Thymus (tissue), 14 donors: ENCODE measurements at places on chromosomes 2 and 18.

DNA sequence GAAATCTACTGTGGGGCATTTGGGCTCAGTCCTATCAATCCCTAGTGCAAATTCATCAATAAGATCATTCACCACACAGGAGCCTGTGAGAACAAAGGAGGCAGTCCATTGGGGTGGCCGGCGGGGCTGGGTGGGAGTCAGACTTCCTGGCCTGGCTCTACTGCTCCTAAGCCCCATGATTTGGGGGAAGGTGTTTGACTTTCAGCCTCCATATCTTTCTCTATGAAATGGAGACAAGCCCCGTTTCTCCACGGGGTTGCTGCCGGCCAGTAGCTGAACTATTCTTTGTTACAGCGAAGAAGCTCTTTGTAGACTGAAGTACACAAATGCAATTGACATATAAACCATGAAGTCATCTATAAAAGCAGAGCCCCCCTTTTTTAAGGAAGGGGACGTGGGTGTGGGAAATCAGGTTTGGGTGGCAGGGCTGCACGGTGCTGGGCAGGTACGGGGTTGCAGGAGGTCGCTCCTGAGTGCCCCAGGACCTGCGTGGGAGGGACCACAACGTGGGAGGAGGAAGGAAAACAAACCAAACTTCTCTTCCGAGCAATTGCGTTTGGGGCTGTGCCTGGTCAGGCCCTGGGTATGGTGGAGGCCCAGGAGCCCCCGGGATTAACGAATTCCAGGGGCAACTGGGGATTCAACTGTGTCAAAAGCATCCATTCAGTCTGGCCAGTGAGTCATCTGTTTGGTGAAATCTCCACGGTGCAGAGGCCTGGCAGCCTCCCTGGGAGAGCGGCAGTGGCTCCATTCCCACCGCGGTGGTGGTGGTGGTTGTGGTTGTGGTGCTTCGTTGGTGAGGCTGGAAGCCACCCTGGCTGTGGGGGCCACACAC lies 18.2 kb downstream of the FBLN7 start:
- DNase-seq: no peak

DNA sequence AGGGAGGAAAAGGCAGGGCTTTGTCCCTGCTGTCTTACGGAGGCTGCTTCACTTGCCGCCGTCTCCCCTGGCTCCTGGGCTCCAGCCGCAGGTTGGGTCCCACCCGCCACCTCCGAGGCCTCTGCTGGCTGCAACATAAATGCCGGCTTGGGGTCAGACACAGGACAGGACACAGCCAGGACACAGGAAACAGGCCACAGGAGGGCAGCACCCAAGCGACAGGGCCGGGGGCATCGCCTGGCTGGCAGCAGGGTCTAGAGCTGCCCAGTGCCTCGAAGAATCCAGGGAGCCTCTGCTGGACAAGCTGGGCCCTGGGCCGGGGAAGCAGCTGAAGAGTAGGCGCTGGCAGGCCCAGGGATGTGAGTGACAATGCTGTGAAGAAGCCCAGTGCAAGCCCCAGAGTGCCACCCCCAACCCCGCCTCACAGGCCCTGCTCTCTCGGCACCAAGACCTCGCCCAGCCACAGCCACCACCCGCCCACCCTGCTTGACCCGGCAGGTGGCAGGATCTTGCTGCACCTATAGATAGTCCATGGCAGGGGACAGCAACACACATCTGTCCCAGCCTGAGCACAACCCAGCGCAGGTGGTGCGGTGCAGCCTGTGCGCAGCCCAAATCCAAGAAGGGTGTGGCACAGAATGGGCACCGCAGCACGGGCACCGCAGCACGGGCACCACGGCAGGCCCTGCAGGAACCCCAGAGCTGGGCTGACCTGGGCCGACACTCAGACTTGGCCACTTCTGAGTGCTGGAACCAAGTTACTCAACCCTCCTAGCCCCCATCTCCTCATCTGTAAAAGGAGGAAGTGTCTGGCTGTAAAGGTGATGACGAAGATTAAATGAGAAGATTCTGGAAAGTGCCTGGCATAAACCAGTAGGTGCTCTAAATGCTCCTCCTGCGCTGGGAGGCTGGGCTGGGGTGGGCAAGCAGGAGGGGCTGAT lies 55.6 kb downstream of the BIN1 start:
- DNase-seq: no peak

DNA sequence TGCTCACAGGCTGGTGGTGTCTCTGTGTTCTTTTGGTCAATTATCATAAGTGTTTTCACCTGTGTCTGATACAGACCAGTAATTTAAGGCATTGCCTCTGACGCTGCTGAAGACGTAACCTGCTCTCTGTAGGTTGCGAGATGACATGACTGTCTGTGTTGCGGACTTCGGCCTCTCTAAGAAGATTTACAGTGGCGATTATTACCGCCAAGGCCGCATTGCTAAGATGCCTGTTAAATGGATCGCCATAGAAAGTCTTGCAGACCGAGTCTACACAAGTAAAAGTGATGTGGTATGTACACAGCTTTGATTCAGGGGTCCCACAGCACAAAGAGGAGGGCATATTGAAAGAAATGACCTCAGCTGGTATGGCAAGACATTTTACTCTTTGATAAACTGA lies 33.8 kb upstream of the TMEM87B start:
- no peak for DNase-seq

DNA sequence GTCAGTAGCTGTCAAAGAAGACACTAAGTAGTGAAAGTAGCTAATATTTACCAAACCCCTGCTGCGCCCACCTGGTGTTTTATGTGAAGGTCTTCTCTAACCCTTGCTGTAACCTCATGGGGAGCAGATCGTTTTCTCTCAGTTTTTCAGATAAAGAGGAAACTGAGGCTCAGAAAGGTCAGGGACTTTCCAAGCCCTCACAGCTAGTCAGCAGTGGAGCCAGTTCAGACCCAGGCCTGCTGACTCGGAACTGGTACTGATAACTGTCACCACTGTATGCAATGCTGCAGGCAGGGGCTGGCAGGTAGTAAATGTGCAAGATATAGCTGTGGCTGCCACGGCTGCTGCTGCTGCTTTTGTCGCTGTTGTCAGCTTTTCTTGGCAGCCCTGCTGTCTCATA lies 69.1 kb downstream of the LRRFIP1 start:
- peak; percentile 61 for DNase-seq

- DNase-seq: no peak
These were observed 473 bp downstream of the HJURP start for GRCh38 chr2:233853883-233854240.

GRCh38 chr2:120899771-120900170 lies 164.1 kb downstream of the GLI2 start:
- no peak for DNase-seq

- no peak for DNase-seq
These were observed 126.7 kb upstream of the COPS8 start for GRCh38 chr2:236959036-236959435.

GRCh38 chr2:146720170-146720569 lies 1124.7 kb upstream of the ACVR2A start:
- DNase-seq: no peak

DNA sequence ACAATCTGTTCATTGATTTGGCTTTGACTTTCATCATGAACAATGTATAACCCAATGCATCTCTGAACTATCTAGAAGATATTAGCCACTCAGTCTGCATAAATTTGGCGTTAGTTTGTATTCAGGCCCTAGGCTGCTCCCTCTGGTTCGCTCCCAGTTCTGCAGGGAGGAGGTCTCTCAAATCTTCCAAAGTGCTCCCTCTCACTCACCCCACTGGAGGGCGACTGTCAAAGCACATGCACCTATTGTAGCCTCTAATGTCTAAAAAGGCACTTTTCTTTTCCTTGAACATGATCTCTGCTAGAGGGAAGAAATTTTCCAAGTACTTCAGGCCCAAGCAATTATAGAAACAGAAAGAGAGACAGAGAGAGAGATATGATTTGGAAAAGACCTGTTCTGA lies 291.5 kb downstream of the TDRD15 start:
- no peak for DNase-seq

GRCh38 chr2:56540916-56541315 lies 357.1 kb downstream of the CCDC85A start:
- DNase-seq: no peak

DNA sequence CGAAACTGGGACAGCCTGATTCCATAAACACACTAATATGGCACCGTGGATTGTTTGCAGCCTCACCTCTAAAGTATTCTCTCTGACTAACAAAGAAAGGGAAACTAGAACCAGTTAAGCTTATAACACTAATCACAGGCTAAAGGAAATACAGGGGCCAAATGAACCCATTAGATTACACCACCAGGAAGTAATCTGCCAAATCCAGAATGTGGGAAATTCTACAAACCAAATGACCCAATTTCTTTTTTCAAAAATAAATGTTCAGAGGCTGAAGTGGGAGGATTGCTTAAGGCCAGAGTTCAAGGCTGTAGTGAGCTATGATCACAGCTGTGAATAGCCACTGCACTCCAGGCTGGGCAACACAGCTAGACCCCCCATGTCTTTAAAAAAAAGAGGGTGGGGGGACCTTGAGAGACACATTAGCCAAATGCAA lies 1.5 kb upstream of the MPPE1 start:
- no peak for DNase-seq

GRCh38 chr18:75783566-75784281 lies 356.2 kb upstream of the SMIM21 start:
- no peak for DNase-seq

DNA sequence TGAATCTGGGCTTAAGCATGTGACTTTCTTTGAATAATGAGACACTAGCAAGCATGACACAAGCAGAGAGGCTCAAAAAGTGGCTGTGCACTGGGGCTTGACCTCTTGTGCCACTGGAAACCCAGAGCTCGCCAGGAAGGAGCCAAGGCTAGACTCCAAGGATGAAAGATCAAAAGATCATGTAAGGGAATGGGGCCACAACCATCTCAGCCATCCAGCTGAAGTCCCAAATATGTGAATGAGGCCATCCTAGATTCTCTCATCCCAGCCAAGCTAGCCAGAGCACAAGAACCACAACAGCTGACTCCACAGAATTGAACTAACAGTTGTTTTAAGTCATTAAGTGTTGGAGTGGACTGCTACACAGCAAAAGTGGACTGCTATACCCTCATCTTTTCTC lies 288.1 kb downstream of the CCDC178 start:
- no peak for DNase-seq

DNA sequence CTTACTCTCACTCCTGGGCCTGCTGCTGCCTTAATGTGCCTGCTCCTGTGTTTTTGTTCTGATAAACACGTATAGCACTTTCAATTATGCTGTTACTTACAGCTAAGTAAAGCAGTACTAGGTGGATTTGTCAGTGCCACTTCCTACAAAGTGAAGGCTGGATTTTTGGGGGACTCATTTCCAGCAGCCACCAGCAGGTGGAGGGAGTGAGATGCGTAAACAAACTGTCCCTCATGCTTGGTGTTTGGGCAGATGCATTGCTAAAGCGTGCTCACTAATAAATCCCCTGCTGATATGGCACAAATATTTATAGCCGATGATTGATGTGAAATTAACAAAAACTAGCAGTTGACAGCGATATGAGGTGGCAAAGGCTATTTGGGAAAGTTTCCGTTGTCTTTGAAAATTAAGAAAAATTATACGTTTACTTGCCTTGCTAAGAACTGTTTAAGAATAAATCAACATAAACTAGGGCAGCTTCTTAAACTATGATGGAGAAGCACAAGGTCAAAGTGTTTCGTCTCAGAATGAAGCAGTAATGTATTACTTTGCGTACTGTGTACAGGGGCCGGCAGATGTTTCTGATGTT lies 101.7 kb downstream of the AGAP1 start:
- no peak for DNase-seq

GRCh38 chr2:40439473-40439872 lies 12.4 kb downstream of the SLC8A1 start:
- DNase-seq: no peak

GRCh38 chr2:216002693-216003092 lies 10.7 kb downstream of the MREG start:
- no peak for DNase-seq

DNA sequence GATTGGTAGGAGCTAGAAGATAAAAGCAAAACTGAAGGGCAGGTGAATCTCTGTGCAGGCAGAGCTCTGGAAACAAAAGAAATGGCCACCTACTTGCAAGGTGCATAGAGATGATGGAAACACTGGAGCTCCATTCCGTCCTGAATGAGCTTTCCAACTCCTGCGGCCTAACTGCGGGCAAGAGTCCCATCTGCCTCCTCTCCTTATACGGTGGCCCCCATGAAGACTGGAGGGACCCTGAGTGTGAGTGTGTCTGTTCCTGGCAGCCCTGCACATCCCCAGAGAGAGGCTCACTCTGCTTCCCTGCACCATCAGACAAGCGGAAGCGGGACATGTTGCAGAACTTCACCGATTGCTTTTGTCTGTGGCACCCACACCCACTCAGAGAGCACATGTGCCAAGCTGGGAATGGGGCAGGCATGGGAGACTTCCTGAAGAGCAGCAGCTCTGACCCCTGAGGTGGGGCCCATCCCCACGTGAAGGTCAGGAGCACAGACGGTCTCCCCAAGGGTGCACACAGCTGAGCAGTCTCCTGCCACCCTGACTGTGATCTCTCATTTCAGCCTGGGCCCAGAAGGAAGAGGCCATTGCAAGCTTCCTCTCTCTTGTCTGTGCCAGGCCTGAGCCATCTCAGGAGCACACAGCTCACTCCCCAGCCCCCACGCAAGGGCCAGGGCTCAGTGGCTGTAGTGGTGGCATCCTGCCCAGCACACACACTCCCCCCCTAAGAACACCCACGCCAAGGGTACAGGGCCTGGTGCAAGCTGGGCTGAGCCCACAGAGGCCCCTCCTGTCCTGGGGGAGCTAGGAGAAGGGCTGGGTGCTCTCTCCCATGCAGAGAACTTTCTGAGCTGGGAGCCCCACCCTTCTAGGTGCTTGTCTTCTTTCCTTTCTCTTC lies 75.3 kb downstream of the STPG4 start:
- DNase-seq: no peak

DNA sequence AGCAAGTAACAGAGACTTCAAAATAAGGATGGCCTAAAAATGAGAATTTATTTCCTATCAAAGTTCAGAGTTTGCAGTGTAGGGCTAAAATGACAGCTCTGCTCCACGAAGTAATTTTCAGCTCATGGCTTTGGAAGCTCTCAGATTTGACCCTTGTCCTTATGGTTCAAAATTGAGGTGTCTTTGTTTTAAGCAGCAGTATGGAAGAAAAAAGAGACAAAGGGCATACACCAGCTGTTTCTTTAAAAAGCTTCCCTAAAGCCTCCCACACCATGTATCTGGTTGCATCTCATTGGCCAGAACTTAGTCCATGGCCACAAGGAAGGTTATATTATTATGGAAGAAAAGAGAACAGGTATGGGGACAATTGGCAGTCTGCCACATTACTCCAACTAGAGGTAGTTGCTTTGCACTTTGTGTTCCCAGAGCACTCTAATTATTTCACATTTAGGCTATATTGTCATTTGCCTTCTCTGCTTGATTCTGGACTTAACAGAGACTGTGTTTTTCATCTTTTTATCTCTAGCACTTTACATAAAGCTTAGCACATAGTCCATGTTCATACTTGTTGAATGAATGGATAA lies 180.4 kb downstream of the MCFD2 start:
- no peak for DNase-seq
